ENCODE measurements at places on chromosomes 2 and 18.

DNA sequence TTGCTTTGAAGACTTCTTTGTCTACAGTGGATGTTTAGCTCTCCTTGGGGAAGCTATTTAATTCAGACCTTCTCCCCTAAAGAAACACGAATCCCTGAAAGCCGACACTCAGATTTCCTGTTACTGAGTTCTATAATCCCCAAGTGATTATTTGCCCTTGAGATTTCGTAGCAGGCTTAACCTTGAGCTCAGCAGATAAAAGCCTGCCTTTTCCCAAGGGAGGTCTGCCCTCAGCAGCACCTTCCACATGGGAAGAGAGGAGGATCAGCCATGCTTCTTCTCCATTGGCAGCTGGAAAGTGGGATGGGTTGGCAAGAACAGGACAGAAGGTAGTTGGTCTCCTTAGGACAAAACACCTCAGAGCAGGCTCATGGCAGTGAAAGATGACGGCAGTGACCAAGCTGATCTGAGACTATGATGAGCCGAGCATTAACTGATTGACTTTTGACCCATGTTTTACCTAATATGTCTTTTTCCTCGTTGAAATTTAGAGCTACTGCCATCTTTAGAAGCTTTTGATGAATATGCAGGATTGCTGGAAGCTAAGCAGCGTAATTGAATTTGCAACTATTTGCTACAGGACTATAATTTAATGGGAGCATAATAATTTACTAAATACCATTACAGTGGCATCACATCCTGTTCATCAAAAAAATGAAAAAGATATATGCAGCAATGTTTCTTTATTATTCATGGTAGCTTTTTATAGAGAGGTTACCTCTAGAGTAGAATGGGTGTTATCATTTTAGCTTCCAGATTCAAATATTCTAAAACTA, 511.1 kb upstream of the ID2 start:
- DNase-seq, result no peak

DNA sequence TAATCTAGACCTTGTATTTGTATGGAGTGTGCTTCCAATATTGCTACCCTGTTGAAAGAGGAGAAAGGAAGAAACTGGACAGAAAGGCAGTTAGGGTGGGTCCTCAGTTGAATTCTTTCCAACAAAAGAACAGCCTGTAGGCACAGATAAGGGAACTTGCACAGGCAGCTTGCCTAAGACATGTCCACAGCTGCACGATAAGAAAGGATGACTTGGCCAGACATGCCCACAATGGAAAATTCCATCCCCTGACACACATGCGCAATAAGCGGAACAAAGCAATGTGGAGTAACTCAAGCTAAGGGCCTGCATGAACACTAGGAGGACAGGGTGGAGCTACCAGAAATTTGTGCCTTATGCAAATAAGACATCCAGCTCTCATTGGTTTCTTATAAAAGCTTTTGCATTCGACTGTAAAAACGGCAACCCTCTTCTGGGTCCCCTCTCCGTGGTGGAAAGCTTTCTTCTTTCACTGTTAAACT, 1084.7 kb upstream of the NXPH2 start:
- no peak for DNase-seq

GRCh38 chr2:26541401-26542193, 63.7 kb upstream of the OTOF start:
- DNase-seq, result no peak

GRCh38 chr2:100256416-100256815, 65.9 kb downstream of the LONRF2 start:
- no peak for DNase-seq

- no peak for DNase-seq
These were observed 28.0 kb downstream of the SH2D6 start for GRCh38 chr2:85446296-85447221.

DNA sequence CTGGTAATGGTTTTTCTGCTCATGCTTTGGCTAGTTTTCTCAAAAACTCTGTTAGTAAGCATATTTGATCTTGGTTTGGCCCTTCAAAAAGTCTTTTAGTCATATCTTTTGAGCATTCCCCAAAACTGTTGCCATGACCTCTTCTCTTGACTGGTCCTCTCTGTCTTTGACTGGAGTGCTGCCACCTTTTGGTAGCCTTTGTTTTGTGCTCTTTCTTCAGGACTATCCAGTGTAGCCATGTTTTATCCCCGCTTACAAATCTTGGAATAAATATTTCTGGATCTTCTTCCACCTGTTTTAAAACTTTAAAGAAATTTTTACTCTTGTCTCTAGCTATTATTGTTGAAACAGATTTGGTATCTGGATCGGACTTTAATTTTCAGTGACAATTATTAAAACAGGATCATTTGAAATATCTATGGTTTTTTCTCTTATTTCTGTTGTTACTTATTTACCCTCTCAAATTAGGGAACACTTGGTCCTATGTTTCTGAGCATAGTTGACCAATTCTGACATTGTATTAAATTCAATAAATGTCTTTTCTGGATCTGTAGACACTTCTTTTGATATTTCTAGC, 965 bp upstream of the ELOA2 start:
- no peak for DNase-seq

DNA sequence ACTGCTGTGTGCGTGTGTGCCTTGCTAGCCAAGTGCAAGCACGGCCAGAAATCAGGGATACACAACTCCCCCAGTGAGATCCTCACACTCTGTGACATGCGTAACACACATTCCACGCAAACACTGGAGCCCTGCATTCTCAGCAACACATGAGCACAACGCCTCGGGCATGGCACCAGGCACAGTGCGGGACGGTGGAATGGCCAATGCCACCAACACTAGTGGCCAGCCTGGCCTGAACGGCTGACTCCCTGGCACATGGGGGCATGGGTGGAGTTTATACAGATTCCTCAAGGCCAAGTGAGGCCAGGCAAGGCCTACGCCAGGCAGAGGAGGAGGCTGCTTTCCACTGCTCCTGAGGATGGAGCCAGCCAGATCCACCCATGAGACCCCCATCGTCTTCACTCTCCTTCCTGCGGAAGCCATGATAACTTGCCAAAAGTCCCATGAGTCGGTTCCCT, 56.2 kb downstream of the ANKMY1 start:
- DNase-seq, result no peak

DNA sequence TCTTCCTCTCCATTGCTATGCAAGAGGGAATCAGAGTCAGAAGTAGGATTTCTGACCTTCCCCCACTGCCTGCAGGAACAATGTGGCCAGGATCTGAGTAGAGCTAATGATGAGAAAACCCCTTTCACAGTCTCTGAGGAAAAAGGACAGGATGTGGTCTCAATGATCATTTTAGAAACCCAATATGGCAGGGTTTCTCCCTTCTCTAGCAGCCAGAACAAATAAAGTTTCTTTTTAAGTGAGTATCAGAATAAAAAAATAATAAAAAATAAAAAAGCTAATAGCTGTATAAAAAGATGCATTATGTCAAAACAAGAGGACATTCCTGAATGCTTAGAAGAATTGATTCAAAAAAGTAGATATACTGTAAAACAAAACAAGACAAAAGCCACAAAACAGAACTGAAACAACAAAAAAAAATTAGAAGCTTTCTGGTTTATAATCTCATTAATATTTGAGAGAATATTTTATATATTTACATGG, 1124.9 kb upstream of the ZEB2 start:
- no peak for DNase-seq

DNA sequence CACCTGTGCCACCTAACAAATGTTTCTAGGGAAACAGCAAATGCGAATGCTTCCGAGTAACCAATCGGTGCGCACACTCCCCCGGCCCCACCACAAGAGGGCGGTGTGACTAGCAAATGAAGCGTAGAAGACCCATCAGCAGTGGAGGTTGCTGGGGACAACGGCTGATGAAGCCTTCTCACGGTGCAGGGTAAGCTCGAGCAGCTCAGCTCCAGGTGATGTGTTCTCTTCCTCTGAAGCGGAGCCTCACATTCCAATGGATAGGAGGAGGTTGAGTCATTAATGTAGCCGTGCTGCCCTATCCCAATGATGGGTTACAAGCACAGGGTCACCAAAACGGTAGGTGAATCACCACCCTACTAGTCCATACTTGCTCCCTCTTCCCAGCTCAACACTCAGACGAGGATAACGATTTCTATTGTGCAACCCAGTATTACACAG, 127.6 kb upstream of the TWIST2 start:
- DNase-seq, result no peak

DNA sequence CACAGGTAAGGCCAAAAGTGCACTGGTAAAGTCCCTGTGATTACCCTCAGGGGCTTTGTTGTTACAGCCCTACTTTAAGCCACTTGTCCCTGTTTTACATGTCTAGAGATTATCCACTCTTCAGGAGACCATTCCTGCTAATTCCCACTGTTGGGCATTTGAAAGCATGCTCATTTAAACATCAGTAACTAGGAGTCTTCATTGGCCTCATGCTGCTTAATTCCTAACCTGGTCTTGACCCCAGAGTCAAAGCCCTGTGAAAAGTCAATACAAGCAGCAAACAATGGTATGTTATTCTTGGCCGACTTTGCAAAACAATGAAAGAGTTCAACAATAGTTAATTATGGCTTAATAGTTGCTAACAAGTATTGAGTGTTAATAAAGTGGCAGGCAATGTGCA, 23.2 kb downstream of the AFF3 start:
- no peak for DNase-seq

DNA sequence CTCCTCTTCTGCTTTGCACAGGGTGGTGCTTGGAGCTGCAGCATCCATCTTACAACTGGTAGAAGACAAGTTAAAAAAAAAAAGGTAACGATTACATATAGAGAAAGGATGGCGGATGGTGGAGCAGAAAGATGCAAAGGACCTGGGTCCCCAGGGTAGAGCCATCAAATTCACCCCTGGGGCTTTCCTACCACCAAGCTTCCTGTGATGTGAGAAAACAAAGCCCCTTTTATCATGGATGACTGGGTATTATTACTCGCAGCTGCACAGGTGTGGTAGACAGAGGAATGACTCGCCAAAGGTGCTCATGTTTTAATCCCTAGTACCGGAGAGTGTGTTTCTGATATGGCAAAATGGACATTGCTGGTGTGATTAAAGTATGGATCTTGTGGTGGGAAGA, 1.3 kb upstream of the ACOXL start:
- DNase-seq, result no peak

- DNase-seq, result no peak
These were observed 151.4 kb downstream of the SNTG2 start for GRCh38 chr2:1101982-1102590.

- no peak for DNase-seq
These were observed 21.8 kb upstream of the NT5C1B start for GRCh38 chr2:18611184-18611583.

GRCh38 chr2:18559531-18560030, 872 bp downstream of the RDH14 start:
- no peak for DNase-seq

- DNase-seq, result no peak
These were observed 169.5 kb downstream of the CAMKMT start for GRCh38 chr2:44531289-44531688.

DNA sequence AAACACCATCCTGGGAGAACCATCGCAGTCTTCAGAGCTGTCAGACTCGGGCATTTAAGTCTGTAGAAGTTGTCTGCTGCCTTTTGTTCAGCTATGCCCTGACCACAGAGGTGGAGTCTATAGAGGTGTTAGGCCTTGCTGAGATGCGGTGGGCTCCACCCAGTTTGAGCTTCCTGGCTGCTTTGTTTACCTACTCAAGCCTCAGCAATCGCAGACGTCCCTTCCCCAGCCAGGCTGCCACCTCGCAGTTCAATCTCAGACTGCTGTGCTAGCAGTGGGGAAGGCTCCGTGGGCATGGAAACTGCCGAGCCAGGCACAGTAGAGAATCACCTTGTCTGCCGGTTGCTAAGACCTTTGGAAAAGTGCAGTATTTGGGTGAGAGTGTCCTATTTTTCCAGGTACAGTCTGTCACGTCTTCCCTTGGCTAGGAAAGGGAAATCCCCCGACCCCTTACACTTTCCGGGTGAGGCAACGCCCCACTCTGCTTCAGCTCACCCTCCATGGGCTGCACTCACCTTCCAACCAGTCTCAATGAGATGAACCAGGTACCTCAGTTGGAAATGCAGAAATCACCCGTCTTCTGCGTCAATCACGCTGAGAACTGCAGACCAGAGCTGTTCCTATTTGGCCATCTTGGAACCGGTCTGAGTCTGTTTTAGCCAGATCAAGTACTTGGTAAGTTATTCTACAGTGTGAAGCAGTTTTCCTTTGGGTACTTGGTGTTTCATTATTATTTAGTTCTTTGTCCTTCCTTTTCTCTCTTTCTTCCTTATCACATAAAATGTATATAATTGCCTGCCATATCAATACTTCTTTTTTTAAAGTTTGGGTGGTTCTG, 71.5 kb downstream of the CDC42EP3 start:
- no peak for DNase-seq

GRCh38 chr18:31303771-31304170, 14.2 kb upstream of the DSG1 start:
- no peak for DNase-seq

DNA sequence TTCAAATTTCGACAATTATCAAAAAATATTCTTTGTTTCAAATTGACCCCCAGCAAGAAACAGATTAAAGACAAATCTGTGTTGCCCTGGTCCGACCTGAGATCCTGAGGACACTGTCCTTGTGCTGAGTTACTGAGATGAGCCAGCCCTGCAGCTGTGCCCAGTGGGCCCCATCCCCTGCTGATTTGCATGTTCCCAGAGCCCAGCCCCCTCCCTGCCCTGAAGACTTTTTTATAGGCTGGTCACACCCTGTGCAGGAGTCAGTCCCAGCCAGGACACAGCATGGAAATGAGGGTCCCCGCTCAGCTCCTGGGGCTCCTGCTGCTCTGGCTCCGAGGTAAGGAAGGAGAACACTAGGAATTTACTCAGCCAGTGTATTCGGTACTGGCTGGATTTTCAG, 31.4 kb upstream of the ZNG1B start:
- no peak for DNase-seq

DNA sequence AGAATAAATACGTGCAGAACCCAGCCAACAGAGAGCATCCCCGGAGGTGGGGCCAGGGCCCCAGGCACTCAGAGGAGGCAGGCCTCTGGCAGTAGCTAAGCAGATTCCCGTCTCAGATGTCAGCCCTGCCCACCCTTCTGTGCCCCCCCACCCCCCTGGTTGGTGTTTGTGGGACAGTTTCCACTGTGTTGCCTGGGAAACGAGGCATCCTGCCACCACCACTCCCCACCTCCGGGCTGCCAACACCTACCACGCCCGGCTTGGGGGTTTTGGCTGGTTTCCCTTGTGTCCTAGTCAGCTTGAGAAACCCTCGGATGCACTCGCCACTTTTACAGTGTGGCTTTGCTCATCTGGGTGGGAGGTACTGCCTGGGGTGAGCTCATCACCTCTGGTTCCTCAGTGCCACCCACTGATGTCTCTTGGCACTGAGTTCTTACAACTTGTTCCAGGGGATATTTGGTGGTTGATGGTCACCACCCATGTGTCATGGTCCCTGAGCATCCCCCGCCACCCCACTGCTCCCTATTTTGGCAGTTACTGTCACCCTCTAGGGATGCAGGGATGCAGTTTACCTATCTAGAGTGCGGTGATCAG, 72.4 kb upstream of the YWHAQ start:
- DNase-seq, result no peak

- DNase-seq, result no peak
These were observed 79.1 kb upstream of the PMAIP1 start for GRCh38 chr18:59820663-59821062.

Data from head of caudate nucleus (tissue), 42 donors.